ENCODE measurements at places on chromosomes 6 and 20. TPM values are rescaled to one million over a fixed set of nuclear protein-coding genes. Genes with fewer than 3 reads are reported as not detected.

DNA sequence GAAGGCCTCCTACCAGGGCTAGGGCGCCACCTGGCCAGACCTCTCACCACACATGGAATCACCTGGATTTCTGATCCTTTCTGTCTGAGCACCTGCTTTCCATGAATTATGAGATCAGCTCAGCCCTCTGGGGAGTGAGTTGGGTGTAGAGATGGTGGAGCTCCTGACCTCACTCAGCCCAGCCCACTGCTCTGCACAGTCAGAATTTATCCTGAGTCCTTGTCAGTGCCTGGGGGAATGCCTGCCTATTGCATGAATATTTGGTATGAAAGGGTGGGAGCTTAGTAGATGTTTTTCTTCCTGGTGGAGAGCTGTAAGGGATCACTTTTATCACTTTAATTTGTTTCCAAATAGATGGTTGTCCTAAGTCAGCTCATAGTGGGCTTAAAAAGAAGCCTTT is 47.5 kb downstream of the DTD1 start:
- no peak for DNase-seq

PBOV1 gene
- not detected for total RNA-seq

DNA sequence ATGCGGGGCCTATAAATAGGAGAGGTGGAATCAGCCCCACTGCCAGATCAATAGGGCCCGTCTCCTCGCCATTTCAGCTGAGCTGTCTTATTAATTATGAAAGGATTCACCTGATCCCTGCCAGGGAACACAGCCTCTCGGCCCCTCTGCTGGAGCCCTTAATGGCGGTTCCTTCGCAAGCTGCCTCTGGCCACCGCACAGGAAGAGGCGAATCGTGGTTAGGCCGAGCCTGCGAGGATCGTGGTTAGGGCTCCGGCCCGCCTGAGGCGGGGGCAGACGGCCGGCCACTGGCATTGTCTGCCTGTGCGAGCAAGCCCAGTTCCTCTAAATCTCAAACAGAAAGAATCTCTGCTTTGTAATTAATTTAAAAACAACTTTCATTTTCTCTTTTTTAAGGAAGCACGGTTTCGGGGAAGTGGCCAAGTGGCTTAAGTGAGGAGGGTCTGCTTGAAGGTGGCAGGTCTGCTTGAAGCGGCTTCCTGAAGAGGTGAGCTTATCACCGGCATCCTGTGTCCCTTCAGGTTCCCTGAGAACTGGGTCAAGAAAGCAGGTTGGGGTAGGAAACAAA is 9.2 kb downstream of the NRN1 start:
- DNase-seq, result no peak

- no peak for DNase-seq
These were observed 88.6 kb upstream of the CDYL start for GRCh38 chr6:4687656-4687988.

DNA sequence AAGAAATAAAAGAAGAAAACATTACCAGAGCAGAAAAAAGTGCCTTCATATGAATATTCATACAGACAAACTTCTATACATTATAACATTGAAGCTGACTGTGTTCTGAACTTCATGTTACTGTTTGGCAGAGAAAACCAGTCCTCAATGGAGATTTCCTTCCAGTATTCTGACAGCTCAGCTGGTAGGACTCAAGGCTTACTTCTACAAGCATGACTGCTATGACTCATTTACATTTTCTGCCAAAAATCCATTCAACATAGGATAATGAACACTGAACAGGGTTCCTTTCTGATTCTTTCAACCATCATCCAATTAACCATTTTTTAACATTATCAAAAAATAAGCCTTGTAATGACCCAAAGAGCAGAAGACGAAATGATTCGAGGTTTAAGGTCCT is 25.4 kb downstream of the COL9A1 start:
- peak; percentile 45 for DNase-seq

All from renal cortical epithelial cell (primary cell).